ENCODE measurements at places on chromosomes 2 and 18.

DNA sequence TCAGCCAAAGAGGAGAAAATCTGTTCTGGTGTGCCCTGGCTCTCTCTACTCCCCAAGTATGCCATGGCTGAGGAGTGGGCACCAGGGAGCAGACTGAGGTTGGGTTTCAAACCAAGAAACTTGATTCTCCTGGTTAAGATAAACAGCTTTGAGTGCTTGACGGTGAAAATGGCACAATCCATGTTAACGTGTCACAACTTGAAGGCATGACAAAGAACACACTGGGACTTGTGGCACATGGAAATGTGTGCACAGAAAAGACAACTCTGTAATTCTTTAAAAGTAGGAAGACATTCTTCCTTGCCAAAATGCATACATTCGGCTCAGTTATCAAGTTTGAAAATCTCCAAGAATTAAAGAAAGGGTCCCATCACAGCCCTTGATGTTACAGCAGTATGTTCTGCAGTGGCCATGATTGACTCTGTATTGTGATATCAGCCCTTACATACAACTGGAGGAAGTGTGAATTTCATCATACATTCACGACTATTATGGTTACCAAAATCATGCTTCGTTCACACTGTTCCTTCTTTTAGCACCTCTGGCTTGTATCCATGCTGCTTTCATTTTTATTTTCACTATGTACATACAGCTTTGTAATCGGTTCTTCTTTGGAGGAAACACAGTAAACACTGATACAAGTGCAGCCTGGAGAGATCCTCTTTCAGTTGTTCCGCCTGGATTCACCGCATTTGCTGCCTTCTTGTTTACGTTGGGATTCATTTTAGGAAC is 15.6 kb upstream of the ACTG2 start:
- DNase-seq = no peak

- no peak for DNase-seq
Observed at GRCh38 chr2:30968660-30969397, 161.6 kb upstream of the CAPN13 start.

DNA sequence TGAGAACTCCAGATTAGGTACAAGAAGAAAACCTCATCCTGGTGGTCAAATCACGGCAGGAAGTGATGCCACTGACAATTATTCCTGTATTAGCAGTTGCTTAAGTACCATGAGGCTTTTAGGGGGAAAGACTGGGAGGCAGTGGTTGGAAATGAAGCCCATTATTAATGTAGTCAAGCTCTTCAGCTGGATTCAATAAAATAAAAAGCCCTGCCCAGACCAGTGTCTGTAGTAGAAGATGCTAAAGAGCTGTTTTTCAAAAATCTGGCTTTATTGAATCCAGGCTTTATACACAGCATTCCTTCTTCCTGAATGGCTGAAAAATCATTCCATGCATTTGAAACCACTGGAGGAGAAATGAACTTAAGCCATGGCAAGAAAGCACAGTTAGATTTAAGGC is 155.2 kb downstream of the BCL2 start:
- no peak for DNase-seq

- no peak for DNase-seq
Observed at GRCh38 chr18:28236487-28236886, 59.6 kb upstream of the CDH2 start.

- DNase-seq = no peak
Observed at GRCh38 chr18:43012951-43013350, 102.5 kb downstream of the RIT2 start.

DNA sequence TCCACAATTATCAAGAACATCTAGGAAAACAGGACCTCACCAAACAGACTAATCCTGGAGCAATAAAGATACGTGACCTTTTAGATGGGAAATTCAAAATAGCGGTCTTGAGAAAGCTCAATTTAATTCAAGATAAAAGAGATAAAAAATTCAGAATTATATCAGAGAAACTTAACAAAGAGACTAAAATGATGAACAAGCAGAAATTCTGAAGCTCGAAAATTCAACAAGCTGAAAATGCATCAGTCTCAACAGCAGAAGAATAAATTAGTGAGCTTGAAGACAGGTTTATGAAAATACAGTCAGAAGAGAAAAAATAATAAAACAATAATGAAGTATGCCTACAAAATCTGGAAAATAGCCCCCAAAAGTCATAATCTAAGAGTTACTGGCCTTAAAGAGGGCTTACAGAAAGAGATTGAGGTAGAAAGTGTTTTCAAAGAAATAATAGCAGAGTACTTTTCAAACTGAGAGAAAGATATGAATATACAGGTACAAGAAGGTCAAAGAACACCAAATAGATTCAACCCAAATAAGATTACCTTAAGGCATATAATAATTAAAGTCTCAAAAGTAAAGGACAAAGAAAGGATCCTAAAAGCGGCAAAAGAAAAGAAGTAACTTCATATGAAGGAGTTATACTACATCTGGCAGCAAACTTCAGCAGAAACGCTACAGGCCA is 13.2 kb downstream of the ORC4 start:
- DNase-seq = no peak

- no peak for DNase-seq
Observed at GRCh38 chr2:73292906-73293533, 328 bp downstream of the EGR4 start.

GRCh38 chr18:10514082-10514481 is 11.7 kb upstream of the NAPG start:
- no peak for DNase-seq

DNA sequence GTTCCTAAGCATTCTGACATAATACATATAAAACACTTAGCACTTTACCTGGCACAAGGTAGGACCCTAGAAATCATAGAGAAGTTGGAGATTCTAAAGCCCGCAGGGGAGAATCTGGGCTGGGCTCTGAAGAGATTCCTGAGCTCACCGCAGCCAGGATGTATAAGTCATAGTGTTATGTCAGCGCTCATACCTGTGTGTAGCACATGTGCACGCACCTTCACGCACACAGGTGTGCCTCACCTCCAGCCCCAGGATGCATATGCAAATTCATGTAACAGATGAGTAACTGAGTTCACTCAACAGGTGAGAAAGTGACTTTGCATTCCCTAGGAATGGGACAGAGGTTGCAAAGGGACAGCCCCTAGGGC is 7.9 kb upstream of the SDC1 start:
- no peak for DNase-seq

GRCh38 chr2:151157000-151157735 is 104.5 kb downstream of the RBM43 start:
- no peak for DNase-seq

DNA sequence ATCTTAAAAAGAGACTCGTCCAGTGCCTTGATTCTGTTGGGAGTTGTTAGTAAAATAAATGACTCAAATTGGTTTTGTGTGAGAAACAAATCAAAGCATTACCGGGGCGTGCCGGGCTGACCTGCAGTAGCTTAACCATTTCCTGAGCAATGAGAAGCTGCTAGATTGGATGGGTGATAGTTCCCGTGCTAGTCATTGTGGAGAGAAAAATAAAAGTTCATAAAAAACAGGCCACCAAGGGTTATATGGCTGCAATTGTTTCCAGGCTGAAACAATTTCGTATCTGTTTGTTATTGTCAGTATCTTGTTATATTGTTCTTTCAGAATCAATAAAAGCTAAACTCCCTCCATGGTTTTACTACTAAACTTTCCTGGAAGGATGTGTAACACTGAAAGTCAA is 314.4 kb downstream of the MTX2 start:
- peak; percentile 74 for DNase-seq

GRCh38 chr2:238868067-238868524 is 20.2 kb downstream of the TWIST2 start:
- DNase-seq = peak; percentile 82

GRCh38 chr2:100237163-100237562 is 85.1 kb downstream of the LONRF2 start:
- DNase-seq = no peak

DNA sequence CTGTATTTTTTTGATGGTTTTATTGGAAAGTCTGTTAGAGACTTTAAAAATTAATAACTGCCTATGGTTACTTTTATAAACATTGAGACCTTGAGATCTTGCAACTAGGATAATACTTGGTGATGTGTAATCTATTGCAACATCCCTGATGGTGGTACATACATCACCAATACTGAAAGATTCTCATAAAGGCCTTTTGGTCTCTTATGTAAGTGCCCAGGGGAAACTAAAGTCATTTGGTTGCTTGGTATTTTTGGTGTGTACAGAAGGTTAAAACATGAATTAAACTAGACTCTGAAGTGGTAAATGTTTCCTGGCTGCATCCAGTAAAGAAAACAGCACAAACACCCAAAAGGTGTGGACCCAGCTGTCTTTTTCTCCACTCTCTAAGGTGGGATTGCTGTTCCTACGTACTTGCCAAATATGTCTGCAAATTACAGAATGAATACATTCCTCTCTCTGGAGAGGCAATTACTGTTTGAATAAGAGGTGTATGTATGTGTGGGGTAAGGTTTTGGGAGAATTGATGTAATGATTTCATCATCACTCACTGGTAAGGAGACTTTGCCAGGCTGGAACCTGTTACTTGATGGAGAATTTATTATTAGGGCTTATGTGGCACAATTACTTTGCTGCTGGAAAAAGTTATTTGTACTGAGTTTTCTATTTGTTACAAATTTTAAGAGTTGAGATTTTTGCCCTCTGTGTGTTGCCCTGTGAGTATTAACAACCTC is 3.6 kb downstream of the B3GNT2 start:
- DNase-seq = no peak

DNA sequence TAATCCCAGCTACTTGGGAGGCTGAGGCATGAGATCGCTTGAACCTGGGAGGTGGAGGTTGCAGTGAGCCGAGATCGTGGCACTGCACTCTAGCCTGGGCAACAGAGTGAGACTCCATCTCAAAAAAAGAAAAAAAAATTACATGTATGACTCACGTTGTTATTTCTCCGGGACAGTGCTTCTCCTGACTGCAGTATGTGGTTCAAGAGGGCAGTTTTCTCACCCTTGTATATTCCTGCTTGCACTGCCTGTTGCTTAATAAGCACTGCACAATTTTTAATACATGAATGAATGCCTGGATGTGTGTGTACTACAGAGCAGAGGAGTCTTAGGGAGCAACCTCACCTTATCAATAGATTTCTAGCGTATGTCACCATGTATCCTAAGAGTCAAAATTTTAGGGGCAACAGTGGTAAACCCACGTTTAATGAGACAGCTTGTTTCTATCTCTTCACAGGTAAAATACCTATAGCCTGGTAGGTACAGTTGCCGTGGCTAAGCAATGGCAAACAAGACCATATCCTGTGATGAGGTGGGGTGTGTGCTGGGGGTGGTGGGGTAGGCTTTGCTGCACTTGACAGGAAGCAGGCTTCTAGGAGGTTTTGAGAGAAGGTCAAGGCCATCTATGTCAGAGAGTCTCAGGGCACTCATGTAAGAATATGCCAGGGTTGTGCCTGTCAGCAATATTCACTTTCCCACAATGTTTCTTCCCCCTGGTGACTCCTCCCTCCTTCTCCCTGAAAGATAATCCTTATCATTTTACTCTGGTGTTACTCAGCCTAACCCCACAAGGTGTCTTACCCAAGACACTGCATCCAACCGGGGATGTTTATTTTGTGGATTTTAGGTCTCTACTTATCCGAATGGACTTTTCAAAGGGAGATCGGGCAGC is 36.9 kb upstream of the MEX3C start:
- DNase-seq = no peak

DNA sequence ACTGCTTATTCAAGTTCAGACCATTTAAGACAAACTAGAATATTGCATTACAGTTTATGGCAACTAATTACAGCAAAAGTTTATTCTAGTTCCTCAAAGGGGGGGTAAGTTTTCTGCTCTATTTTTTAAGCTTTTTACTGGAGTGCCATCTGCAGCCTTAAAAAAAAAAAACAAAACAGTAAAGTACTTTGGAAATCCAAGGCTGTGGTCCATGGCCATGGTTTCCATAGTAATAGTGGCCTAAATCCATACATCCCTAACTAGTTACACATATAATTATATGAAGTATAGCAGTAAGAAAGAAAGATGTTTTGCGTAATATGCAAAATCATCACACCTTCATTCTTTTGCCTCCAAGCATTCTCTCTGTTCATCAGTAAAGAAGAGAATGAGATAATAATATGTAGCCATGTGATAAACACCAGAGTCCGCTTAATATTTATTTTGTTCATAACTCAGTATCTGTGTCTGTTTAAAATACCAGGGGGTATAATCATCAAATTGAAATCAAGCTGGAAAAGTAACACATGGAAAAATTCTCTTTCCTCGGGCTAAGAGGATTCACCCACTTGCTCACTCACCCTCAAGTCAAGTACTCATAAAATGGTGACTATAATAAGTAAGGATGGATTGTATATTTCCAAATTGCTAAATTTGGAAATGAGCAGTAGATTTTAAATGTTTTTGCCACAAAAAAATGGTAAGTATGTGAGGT is 301.1 kb upstream of the RND3 start:
- DNase-seq = no peak

GRCh38 chr2:26274058-26274613 is 29.4 kb downstream of the HADHB start:
- peak; percentile 79 for DNase-seq

DNA sequence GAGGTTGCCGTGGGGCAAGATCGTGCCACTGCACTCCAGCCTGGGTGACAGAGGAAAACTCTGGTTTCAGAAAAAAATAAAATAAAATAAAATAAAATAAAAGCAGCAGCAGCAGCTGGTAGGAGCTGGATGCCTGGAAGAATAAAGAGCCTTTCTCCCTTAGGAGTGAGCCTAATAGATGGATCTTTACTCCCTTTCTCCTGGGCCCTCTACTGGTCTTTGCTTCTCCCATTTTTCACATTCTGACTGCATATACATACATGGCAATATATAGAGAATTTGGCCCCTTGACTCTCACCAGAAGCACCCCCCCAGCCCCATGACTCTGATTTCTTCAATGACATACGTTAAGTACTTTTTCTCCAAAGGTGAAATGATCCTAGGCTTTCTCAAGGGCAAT is 9.8 kb upstream of the MALT1 start:
- DNase-seq = no peak

- no peak for DNase-seq
Observed at GRCh38 chr2:181165199-181165868, 184.9 kb downstream of the UBE2E3 start.

DNA sequence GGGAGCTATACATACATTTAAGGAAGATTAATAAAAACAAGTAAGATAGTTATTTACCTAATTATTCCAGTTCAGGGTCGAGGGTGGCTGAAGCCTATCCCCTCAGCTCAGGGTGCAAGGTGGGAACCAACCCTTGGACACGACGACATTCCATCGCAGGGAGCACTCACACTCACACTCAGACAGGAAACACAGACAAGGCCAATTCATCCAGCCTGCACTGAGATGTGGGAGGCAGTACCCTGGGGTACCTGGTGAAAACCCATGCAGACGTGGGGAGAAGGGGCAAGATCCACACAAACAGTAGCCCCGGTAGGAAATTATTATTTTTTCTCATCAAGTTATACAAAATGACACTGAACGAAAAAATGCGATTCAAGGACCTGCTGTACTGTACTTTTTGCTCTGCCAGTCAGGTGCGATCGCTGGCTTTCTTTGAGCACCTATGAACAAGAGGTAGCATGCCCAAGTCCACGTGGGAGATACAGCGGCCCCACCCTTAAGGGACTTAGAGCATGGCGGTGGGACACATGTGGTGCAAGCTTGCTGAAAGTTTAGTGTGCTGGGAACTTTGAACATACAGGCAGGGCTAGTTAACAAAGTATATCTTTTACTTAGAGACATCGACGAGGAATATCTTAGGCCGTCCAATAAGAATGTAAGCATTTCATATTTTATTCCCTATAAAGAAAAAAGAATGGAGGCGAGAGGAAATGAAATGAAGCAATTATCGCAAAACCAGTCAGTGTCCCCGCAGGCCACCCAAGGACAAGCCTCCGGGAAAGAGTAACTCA is 624 bp downstream of the METTL8 start:
- DNase-seq = peak; percentile 47

All from MG63 (cell line).